ENCODE measurements at places on chromosomes 12 and 14.

GRCh38 chr14:56162476-56162875, 44.3 kb downstream of the PELI2 start:
- DNase-seq = peak; percentile 12

DNA sequence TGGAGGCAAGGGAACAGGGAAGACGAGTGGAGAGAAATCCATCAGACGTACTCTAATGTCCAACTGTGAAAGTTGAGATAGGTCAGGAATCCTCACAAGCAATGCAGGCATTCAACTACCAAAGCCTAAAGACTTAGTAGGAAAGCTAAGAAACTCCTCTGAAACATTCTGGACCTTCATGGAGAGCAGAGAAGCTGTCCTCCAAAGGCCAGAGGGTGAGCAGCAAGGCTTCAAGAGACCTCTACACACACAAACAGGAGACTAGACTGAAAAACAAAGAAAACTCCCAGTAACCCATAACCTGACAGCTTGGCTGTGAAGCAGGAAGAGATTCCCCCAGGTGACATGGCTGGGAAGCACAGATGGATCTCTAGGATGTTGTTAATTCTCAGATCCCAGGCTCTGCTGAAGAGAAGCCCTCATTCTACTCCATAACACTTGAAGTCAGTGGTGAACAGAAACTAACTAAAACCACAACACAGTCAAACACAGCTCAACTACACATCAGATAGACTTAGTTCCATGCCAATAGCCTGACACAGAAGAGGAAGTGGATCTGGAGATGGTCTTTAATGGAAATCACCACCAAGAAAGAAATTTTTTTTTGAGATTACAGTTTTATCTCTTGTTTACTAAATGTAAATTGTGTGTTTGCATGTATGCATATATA, 23.2 kb upstream of the LYZ start:
- DNase-seq = no peak

DNA sequence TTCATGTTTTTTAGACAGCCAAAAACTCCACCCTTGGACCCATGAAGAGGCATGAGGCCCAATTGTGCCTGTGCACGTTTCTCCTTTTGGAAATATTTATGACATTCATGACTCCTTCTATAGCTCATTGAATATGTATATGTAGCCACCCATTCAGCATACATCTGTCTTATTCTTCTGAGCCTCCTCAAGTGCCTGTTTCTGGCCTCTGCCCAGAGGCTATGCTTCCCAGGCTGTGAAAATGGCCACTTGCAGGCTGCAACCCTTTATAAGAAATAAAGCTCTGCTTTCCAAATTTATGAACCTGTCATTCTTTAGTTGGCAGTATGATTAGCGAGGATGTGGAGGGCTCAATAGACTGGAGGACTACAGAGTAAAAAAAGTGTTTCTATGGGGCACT, 35.3 kb downstream of the TSPAN19 start:
- no peak for DNase-seq

DNA sequence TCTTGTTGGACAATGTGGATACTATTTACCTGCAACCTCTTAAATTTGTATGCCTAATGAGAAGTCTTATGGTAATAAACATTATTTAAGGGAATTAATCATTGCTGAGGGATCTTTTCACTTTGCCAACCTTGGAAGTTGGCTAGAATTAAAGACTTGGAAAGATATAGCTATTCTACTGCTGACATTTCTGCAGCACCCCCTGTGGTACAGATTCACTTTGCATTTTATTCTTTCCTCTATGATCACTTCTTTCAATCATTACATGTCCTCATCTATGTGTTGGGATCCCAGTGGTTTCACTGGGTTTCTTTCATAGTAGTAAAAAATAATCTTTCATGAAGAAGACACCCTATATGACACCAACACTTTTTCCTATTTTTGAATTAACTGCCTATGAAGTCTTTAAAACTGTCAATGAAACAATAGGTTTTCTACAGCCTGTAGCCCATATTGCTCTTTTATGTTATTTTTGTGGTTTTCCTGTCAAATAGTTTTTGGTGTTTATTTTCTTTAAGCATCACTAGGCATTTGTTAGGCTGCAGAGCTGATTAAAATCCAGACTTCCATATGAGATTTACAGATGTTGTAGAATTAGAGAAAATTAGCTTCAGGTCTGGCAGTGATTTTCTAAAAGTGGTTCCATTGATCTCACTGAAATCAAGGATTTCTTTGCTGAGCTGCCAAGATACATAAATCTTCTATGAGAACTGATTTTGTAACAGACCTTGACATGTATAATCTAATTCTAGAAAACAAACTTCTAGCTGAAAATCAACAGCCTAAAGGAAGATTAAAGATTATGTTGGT, 256.1 kb downstream of the NAV3 start:
- DNase-seq = no peak

DNA sequence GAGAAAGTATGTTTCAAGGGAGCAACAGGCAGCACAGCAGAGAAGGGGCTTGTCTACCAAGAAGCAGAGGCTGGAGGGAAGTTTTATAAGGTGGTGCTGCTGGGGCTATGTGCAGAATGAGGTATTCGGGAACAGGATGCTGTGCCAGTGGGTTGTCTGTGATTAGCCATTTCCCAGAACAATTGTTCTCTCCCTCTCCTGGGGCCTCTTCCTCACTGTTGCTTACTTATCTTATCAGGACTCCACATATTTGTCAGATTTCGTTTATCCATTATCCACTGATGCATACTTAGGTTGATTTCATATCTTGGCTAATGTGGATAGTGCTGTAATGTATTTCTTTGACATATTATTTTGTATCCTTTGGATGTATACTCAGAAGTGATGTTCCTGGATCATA, 195.1 kb upstream of the RTL1 start:
- DNase-seq = no peak

DNA sequence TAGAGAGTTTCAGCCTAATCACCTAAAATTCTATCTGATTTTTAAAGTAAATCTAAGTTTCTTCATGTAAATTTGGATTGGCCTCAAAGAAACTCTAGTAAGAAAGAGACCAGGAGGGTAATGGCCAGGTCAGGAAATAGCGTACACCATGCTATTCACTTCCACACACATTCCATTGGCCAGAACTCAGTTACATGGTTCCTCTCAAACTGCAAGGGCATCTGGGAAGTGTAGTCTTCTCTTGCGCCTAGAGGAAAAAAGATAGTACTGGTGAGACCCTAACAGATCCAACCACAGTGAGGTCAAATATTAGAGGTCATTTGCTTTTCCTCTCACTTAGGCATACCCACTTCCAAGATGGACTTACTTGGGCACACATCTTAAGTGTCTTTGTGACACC, 39.1 kb downstream of the MBIP start:
- DNase-seq = peak; percentile 35

DNA sequence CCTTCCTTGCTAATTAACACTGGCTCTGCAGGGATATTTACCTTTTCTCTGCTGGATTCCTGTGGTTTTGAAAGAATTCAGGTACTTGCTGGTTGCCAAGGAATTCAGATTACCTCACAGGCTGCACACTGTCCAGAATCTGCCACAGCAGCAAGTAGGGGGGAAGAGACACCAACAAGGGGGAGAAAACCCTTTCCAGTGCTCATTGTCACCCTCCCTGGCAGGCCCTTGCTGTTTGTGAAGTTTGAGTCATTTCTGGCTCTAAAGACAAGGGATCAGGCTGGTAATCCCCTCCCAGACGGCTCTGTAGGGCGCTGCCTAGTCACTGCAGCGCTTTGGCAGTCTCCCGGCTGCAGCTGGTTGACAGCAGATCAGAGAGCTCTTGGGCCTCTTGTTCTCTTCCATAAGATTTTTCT, 50.8 kb downstream of the TTLL5 start:
- DNase-seq = peak; percentile 21

DNA sequence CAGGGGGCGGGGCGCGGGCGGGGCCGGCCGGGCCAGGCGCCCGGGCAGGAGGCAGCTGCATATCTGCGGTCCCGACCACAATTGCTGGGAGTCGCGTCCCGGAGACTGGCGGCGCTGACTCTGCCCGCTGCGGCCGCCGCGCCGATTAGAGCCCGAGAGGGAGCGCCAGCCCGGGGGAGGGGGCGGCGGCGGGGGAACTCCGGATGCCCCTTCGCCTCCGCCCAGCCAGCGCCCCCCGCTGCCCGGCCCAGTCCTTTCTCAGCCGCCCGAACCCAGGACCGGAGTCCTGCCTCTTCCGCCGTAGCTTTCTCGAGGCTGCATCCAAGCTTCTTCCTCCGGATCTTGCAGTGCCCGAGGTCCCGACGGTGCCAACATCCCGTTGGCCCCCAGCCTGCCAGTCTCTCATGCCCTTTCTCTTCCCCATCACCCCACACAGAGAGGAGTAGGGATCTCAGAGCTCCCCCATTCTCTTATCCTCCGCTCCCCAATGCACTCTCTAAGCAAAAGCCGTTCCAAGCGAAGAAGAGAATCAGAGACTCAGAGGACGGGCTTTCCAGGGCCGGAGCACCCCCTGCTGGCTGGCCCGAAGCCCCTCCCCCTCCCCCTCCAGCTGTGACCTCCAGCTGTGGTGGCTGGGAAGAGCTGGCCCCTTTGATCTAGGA, 8.8 kb upstream of the SP7 start:
- no peak for DNase-seq

DNA sequence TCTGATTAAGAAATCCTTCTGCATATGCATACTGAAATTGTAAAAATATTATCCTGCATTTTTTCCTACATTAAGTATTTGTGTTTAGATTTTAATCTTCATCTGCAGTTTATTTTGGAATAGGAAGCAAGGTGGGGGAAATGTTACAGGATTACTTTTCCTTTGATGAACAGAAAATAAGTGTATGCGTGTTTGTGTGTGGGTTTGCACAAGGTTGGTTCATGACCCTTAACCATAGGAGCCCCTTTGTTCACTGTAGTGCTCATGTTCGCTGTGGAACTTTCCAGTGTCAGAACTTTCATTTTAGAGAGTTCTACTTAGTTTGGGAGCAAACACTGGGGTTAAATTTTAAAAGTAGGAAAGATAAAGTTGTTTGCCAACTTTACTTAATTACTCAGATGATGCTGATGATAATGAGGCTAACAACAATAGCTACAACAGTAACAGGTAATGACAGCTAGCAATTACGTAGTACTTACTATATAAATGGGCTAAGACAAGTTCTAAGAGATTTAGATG, 6.4 kb upstream of the A2M start:
- no peak for DNase-seq

GRCh38 chr14:89866458-89866857, 88.1 kb downstream of the EFCAB11 start:
- DNase-seq = no peak

- peak; percentile 69 for DNase-seq
Measured at GRCh38 chr12:47837190-47838171, 17.8 kb upstream of the HDAC7 start.

- DNase-seq = no peak
Measured at GRCh38 chr12:96658075-96658474, 168.7 kb downstream of the CFAP54 start.

- no peak for DNase-seq
Measured at GRCh38 chr12:52629281-52630007, 11.1 kb upstream of the KRT73 start.

GRCh38 chr12:101110866-101111265, 99.2 kb downstream of the SLC5A8 start:
- DNase-seq = no peak

DNA sequence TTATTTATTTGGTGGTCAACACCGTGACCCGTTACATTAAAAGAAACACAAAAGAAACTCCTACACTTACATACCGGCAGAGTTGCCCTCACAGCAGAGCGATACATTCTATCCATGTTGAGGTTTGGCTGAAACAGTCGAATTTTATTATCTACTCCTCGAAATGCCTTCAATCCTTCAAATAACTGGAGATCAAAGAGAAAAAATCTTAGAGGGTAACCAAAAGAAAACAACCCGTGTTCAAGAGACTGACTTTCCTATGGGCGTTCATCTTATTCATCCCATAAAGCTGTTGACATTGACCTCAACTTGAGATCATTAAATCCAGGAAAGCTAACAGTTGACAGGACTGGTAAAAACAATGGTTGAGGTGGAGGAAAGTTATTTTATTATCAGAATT, 67.7 kb downstream of the BCAT1 start:
- DNase-seq = no peak

- peak; percentile 72 for DNase-seq
Measured at GRCh38 chr14:104977681-104978653, at the start of gene AHNAK2. Gene AHNAK2, minus strand, starts transcription at chr14:104978374. Its CDS starts 137 bp downstream, at chr14:104978237.

GRCh38 chr14:91830777-91831176, 36.6 kb downstream of the TC2N start:
- no peak for DNase-seq

DNA sequence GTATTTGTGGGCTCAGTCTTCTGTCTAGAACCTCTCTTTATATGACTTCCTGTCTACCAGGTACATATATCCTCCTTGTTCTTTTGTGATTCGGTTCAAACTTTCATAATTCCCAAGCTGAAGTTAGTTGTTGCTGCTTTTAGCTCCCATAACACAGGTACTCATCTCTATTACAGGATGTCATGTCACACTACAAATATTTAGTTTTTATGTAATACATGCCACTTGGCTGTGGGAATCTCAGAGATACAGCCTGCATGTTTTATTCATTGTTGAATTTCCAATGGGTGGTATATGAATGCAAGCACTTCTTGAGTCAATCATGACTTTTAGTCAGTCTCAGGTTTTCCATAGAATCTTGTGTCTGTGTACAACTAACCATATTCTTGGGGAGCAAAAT, 122.7 kb downstream of the SINHCAF start:
- no peak for DNase-seq

- DNase-seq = no peak
Measured at GRCh38 chr12:123602651-123603195, 824 bp downstream of the DDX55 start.

DNA sequence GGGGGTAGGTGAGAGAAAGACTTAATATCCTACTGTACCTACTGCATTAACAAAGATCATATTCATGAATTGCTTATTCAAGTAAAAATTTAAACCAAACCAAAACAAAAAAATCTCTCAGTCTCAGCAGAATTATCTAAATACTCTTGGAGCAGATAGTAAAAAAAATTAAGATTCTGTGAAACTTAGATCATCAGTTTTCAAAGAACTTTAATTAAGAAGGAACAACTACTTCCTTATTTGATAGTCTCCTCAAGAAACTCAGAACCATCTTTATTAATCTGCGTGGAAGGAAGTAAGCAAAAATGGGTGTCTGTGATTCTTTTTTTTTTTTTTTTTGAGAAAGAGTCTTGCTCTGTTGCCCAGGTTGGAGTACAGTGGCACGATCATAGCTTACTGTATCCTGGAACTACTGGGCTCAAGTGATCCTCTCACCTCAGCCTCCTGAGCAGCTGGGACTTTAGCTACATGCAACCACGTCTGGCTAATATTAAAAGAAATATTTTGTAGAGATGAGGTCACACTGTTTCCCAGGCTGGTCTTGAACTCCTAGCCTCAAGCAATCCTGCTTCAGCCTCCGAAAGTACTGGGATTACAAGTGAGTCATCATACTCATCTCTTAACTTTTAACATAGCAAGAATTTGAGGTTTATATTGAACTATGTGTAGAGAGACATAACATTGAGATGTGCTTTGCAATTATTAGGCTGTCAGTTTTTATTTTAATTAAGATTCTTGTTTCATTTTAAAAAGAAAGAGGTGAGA, 37.4 kb downstream of the GAS2L3 start:
- DNase-seq = no peak

- DNase-seq = no peak
Measured at GRCh38 chr12:99523853-99524252, 123.7 kb upstream of the GARIN6 start.

GRCh38 chr14:84273181-84273580, 1256.8 kb upstream of the FLRT2 start:
- no peak for DNase-seq
